Right atrium auricular region (tissue), 2 donors: ENCODE measurements at places on chromosomes 11 and 22.

DNA sequence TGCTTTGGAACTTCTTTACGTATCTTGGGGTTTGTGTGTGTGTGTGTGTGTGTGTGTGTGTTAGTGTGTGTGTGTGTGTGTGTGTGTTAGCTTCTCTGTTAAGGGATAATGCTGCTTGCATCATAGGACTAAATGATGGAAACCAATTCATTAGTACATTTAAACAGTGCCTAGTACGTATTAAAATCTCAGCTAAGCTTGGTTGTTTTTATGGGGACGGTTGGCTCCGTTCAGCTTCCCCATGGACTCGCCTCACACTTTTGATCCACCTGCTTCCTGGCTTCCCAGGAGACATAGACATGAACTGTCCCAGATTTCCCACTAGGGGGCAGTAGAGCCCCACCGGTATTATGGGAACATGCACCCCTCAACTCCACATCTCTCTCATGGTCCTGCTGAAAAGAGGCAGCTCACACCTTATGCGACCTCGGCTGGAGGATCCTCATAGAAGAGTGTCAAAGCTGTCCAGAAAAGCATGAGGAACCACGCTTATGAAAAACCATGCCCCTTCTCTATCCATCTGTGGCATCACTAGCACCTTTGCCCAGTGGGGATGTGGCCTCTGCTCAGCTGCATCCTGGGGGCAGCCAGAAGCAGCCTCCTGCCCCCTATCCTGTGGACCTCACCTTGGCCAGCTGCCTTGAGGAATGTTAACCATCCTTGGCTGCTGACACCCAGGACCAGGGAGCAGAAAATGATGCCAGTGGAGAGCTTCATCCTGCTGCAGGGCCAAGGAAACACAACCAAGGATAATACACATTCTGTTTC lies 9.7 kb upstream of the SAAL1 start:
- DNase-seq = peak; percentile 66

GRCh38 chr11:87223816-87224215 lies 186.1 kb downstream of the TMEM135 start:
- no peak for DNase-seq

- DNase-seq = no peak
These were observed 8.1 kb downstream of the OR8A1 start for GRCh38 chr11:124577716-124578427.

GRCh38 chr11:31477528-31478222 lies 31.7 kb downstream of the IMMP1L start:
- no peak for DNase-seq

- DNase-seq = no peak
These were observed 292.3 kb upstream of the FAT3 start for GRCh38 chr11:91932151-91932821.

DNA sequence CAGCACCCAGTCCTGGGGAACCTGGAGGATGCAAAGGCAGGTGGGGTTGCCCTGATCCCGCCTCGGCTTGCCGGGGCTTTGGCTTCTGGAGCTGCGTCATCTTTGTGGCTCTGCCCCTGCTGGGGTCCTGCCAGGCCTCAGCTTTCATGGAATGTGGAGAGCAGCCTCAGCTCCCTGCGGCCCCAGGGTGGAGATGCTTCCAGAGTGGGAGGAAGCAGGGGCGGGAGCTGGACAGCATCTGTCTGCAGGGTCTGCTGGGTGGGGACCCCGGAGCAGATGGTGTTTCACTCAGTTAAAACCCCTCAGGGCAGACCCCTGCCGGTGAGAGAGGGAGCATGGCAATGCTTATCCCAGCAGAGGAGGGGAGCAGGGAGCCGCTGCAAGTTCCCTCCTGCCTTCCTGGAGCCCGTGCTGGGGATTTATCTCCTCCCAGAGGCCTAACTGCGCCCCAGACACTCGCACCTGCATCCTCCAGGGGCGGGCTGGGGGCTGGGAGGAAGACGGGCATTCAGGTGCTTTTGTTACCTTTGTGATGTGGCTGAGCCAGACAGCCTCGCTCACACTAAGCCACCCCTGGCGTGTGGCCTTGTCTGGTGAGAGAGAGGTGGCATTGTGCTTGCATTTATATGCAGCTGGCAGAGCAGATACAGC lies 15.7 kb downstream of the GRIK4 start:
- no peak for DNase-seq

DNA sequence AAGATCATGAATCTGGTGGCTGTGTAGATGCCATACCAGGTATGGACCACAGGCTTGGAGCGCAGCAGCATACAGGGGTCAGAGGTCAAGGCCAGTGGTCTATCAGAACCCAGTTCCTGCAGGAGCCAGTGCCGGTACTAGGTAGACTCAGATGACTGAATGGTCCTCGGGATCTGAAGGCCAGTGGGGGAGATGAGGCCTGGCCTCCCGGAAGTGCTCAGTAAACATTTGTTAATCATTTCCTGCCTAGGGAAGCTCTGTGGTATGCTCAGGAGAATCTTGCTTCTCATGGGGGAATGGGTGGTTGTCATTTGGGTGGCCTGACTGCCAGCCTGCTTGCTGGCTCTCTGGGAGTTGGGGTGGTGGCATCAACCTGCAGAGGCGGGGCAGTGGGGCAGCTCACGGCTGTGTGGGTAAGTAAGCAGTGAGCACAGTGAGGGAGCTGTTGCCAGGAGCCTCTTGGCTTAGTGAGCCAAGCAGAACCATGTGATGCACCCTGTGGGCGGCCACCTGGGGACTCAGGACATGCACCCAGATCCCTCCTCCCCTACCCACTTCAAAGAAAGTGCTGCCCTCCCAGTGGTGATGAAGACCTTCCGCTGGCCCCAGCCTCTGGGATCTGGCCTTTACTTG lies 33.0 kb downstream of the PTPRJ start:
- no peak for DNase-seq

- peak; percentile 67 for DNase-seq
These were observed at the start of gene TMEM121B for GRCh38 chr22:17121233-17122195. Gene TMEM121B, minus strand, starts transcription at chr22:17121360. Its CDS starts 233 bp downstream, at chr22:17121127.

GRCh38 chr11:107042748-107043147 lies 24.5 kb upstream of the GUCY1A2 start:
- no peak for DNase-seq

GRCh38 chr22:46612341-46612903 lies 7.8 kb upstream of the GRAMD4 start:
- no peak for DNase-seq

DNA sequence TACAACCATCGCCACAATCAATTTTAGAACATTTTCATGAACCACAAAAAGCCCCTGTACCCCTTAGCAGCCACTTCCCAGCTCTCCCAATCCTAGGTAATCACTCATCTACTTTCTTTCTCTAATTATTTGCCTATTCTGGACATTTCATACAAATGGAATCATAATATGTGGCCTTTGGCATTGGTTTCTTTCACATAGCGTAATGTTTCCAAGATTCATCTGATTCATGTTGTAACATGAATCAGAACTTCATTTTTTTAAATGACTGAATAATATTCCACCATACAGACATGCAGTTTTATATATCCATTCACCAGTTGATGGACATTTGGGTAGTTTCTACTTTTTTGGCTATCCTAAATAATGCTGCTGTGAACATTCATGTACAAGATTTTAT lies 56.2 kb upstream of the RCN1 start:
- no peak for DNase-seq

DNA sequence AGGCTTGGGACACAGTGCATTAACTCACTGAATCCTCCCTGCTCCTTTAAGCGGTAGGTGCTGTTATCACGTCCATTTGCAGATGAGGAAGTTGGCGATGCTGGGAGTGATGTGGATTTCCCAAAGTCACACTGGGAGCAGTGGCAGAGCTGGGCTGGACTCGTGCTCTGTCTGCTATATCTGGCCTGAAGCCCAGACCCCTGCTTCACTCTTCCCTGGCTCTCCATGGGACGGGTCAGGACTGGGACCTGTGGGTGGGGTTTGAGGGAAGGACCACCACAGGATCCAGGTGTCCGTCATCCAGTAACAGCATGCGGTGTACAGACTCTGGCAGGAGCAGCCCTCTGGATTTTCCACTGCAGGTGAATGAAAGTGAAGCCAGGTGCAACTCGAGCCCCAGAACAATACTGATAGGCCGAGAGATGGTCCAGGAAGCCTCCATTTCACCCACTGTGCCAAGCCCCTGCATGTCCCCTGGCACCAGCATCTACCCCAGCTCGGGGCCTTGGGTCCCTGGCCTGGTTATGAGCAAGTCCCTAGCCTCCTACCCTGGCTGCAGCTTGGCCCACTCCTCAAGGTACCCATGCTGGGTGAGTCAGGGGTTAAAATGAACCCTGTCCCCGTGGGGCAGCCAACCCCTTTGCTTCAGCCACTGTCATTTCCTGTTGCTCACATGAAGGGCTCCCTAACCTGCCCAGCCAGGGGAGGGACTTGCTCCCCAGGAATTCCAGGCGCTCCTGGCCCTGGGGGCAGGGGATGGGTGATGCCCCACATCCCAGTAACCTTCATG lies 4.2 kb downstream of the USP2 start:
- no peak for DNase-seq

DNA sequence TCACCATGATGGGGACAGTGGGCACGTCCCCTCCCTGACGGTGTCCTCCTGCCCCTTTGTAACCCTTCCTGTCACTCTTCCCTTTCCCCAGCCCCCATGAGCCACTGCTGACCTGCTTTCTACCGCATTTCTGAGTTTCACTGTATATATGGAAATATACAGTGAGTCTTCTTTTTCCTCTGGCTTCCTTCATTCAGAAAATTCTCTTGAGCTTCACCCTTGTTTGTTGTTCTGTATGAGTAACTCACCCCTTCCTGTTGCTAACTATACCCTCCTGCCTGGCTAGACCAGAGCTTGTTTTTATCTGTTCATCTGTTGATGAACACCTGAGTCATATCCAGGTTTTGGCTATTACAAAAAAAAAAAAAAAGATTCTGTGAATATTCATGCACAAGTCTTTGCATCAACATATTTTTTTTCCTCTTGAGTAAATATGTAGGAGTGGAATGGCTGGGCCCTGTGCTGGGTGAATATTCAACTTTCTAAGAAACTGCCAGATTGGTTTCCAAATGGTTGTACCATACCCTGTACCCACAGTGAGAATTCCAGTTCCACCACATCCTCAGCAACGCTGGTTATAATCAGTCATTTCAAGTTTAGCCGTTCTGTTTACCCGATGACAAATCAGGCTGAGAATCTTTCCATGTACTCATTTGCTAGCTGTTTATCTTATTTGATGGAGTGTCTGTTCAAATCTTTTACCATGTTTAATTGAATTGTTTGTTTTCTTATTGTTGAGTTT lies 62.0 kb downstream of the IGF2 start:
- no peak for DNase-seq

DNA sequence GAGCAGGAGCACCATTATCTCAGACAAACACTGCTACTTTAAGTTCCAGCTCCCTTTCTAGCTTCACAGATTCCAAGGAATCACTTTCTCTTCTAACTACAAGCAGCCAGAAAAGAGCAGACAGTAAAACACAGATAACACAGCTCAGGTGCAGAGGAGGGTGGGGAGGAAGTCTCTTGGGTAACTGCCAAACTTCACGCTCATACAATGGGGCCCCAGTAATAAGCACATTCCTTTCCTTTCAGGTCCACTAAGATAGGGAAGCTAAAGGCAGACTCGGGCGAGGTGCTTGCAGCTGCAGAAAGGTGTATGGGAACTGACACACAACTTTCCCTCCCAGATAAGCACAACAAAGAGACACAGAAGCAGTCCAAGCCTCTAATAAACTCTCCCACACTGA lies 69.2 kb upstream of the OR9G4 start:
- no peak for DNase-seq

DNA sequence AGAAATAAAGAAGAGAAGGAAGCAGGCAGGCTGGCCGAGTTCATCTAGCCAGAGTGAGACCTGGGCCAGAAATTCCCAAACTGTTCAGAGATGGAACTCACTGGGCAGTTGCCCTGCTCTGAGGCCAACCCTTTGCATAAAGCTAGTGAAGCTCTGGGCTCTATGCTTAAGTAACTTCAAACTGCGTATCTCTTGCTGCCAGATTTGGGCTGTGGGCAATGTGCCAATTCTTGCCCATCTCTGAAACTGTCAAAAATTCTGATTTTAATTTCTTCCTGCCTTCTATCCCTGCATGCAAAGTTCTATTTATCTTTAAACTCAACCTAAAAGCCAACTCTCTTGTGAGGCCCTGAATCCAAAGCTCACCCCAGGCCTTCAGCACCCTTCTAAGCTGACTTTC lies 36.2 kb upstream of the HEPHL1 start:
- DNase-seq = no peak

- DNase-seq = no peak
These were observed 9.4 kb downstream of the LDLRAD3 start for GRCh38 chr11:35953081-35953760.

GRCh38 chr22:43106302-43106701 lies 4.2 kb upstream of the BIK start:
- DNase-seq = no peak
